ENCODE measurements at places on chromosomes 1 and 21. TPM values are rescaled to one million over a fixed set of nuclear protein-coding genes. Genes with fewer than 3 reads are reported as not detected.
A peak's percentile ranks its signal among the peaks of the same experiment; 100 is the strongest.

GRCh38 chr1:27968692-27969091, 8.9 kb downstream of the XKR8 start:
- H3K4me1 ChIP-seq, result peaks cover 29% of the 10 kb centered on the region
- peak; percentile 94 for DNase-seq
- H3K27me3 ChIP-seq, result no peaks in the 10 kb centered on the region
- no peak overlapping the region for H3K4me3 ChIP-seq
- no peaks in the 10 kb centered on the region for H3K36me3 ChIP-seq
- H3K27ac ChIP-seq, result peak overlapping the region; percentile 25

- H3K36me3 ChIP-seq, result no peaks in the 10 kb centered on the region
- peaks cover 14% of the 10 kb centered on the region for H3K4me1 ChIP-seq
- peak; percentile 64 for DNase-seq
- H3K27me3 ChIP-seq, result no peaks in the 10 kb centered on the region
These were observed 47.0 kb upstream of the POU2F1 start for GRCh38 chr1:167173516-167174184.

DNA sequence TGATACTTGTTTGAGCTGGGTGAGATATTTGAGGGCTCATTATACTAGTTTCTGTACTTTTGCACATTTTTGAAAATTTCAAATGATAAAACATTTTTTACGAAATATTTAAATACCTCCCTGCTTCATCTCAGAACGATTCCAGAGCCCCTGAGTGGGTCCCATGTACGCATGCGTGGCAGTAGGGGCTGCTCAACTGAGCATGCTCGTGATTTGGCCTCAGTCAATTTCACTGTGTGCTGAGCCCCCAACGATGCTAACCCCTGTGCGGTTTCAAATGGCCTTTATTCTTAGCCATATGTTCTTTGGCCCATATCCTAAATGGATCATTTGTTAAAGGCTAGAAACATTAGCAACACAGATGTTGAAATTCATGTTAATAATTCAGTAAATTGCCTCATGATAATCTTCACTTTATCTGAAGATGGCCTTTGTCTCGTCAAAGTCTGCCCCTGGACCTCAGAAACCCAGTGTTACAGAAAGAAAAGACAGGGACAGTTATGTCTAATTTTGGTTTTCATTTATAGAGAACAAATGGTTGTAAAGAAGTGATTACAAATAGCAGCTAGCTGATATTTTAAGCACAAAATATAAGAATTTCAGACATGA, 108.2 kb downstream of the MRPS6 start:
- no peak overlapping the region for H3K27ac ChIP-seq
- no peaks in the 10 kb centered on the region for H3K36me3 ChIP-seq
- H3K4me1 ChIP-seq, result no peaks in the 10 kb centered on the region

GRCh38 chr1:241499910-241500309, 19.6 kb downstream of the FH start:
- no peak overlapping the region for H3K4me3 ChIP-seq
- peak; percentile 13 for DNase-seq
- H3K27me3 ChIP-seq, result no peaks in the 10 kb centered on the region
- H3K36me3 ChIP-seq, result peaks cover 71% of the 10 kb centered on the region
- no peak overlapping the region for H3K27ac ChIP-seq

DNA sequence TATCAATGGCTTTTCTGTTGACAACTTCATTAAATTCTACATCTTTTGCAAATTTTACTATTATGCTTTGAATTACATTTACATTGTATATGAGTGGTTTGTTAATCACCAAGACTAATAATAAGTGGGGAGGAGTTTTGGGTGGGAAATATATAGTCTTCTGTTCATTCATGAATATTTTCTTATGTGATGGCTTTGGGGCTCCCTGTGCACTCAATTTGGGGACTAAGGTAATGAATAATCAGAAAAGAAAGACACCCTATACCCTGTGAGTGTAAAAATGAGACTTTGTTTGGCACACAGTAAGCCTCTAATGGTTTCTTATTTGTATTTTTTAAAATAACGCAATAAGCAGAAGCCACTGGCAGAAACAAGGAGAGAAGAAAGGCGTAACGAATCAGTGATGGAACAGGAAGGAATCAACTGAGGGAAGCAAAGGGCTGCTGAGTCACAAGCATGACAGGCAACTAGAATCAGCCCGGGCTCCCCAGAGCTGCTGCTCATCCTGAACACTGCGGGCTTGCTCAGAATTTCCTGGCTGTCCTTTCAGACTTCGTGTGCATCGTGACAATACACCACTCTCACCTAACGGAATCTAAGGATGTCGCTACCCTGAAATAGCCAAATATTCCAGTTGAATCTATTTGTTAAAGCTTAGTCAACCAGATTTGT, 20.8 kb upstream of the RGS2 start:
- peak; percentile 77 for DNase-seq
- no peak overlapping the region for H3K27ac ChIP-seq
- H3K4me3 ChIP-seq, result peak overlapping the region; percentile 8
- H3K4me1 ChIP-seq, result peaks cover 6% of the 10 kb centered on the region

DNA sequence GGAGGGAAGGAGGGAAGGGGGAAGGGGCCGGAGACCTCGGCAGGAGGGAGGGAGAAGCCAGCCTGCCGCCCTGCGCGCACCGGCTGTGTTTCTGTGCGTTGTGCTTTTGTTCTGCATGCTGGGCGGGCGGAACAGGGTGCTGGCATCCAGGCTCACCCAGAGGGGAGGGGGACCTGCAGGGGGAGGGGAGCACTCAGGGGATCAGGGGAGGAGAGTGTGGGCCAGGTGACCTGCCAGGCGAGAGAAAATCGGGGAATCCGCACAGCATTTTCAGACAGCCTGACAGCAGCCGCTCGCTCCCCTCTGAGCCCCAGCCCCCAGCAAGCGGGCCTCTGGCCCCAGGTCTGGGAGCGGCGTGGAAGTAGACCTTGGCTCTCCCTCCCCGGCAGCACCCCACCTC, 54.7 kb downstream of the RIPK4 start:
- peaks cover 11% of the 10 kb centered on the region for H3K27me3 ChIP-seq
- H3K4me1 ChIP-seq, result no peaks in the 10 kb centered on the region
- no peak for DNase-seq
- H3K27ac ChIP-seq, result no peak overlapping the region

- H3K4me1 ChIP-seq, result no peaks in the 10 kb centered on the region
- H3K36me3 ChIP-seq, result no peaks in the 10 kb centered on the region
- DNase-seq, result no peak
- H3K27me3 ChIP-seq, result no peaks in the 10 kb centered on the region
These were observed 9.4 kb upstream of the ATP6V1G3 start for GRCh38 chr1:198549866-198550265.

GRCh38 chr1:171788696-171789095, 7.2 kb downstream of the METTL13 start:
- no peak overlapping the region for H3K4me3 ChIP-seq
- H3K4me1 ChIP-seq, result peaks cover 10% of the 10 kb centered on the region
- H3K27ac ChIP-seq, result peak overlapping the region; percentile 46
- peaks cover 42% of the 10 kb centered on the region for H3K36me3 ChIP-seq
- peak; percentile 83 for DNase-seq
- H3K27me3 ChIP-seq, result no peaks in the 10 kb centered on the region

DNA sequence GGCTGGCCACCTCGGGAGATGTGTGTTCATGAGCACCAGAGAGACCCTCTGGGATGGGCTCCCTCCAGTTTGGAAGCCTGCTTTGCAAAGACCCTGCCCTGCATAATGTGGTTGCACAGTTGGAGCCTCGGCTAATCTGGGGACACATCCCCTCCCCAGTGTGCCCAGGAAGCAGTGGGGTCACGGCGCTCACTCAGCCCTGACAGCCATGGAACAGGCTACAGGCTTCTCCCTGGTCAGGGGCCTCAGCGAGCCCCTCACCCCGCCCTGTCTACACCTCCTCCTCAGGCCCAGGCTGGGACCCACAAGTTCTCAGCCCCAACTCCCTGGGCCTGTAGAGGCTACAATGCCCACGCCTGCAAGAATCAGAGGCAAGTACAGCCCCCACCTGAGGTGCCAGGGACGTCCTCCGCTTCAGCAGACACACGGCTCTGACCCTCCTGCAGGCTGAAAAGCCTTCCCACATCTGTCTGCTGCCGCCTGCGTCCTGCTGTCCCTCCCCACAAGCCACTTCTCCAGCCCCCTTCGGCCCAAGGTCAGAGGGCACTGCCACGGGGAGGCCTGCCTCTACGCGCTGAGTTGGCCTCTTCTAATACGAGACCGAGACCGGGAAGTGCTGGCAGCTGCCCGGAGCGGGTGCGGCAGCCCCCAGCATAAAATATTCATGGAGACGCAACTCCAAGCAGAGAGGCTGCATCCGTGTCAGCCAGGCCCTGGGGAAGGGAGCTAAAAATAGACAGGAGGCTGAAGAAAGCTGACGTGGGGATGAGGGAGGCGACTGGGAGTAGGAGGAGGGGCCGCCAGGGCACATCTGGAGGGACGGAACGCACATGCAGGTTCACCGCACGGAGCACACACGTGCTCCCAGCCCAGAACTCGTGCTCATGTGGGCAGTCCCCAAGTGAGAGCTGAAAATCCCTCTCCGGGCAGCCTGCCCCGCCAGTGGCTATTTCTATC, 15.2 kb upstream of the GPR153 start:
- H3K4me3 ChIP-seq, result no peak overlapping the region
- peak overlapping the region; percentile 73 for H3K27ac ChIP-seq
- H3K27me3 ChIP-seq, result no peaks in the 10 kb centered on the region
- peaks cover 38% of the 10 kb centered on the region for H3K4me1 ChIP-seq
- peak; percentile 73 for DNase-seq
- H3K36me3 ChIP-seq, result no peaks in the 10 kb centered on the region

- peaks cover 47% of the 10 kb centered on the region for H3K4me1 ChIP-seq
- H3K27ac ChIP-seq, result peak overlapping the region; percentile 83
- no peaks in the 10 kb centered on the region for H3K27me3 ChIP-seq
- H3K36me3 ChIP-seq, result peaks cover 21% of the 10 kb centered on the region
These were observed 661 bp downstream of the PLEKHO1 start for GRCh38 chr1:150150133-150151021.

KAZN gene
- total RNA-seq, result 7.8 TPM

GPR52 gene
- 0.55 TPM for total RNA-seq

FAAH gene
- total RNA-seq, result 1.2 TPM

All from astrocyte (in vitro differentiated cells and primary cell).